ENCODE measurements at places on chromosomes 12 and 14. TPM values are rescaled to one million over a fixed set of nuclear protein-coding genes. Genes with fewer than 3 reads are reported as not detected.

DNA sequence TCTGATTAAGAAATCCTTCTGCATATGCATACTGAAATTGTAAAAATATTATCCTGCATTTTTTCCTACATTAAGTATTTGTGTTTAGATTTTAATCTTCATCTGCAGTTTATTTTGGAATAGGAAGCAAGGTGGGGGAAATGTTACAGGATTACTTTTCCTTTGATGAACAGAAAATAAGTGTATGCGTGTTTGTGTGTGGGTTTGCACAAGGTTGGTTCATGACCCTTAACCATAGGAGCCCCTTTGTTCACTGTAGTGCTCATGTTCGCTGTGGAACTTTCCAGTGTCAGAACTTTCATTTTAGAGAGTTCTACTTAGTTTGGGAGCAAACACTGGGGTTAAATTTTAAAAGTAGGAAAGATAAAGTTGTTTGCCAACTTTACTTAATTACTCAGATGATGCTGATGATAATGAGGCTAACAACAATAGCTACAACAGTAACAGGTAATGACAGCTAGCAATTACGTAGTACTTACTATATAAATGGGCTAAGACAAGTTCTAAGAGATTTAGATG lies 6.4 kb upstream of the A2M start:
- no peak for DNase-seq

- no peak for DNase-seq
These were observed 56.9 kb downstream of the TMTC1 start for GRCh38 chr12:29726741-29727348.

DNA sequence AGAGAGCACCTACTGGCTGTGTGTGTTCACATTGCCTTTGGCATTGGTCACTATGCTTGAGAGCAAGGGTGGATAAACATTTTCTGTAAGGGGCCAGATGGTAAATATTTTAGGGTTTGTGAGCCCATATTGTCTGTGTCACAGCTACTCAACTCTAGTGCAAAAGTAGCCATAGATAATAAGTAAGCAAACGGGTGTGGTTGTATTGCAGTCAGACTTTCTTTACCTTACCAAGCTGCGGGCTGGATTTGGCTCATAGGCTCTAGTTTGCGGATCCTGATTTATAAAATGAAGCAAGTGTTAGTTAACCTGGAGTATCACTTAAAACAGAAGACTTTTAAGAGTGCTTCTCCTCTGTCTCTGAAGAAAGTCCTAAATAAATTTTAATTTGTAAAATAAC lies 169.0 kb downstream of the KICS2 start:
- no peak for DNase-seq

- no peak for DNase-seq
These were observed 21.4 kb downstream of the SYNE3 start for GRCh38 chr14:95495076-95495475.

GRCh38 chr12:79301181-79301580 lies 389.6 kb downstream of the PAWR start:
- DNase-seq: no peak

The TMED8 gene
- 17.4 TPM for total RNA-seq

DNA sequence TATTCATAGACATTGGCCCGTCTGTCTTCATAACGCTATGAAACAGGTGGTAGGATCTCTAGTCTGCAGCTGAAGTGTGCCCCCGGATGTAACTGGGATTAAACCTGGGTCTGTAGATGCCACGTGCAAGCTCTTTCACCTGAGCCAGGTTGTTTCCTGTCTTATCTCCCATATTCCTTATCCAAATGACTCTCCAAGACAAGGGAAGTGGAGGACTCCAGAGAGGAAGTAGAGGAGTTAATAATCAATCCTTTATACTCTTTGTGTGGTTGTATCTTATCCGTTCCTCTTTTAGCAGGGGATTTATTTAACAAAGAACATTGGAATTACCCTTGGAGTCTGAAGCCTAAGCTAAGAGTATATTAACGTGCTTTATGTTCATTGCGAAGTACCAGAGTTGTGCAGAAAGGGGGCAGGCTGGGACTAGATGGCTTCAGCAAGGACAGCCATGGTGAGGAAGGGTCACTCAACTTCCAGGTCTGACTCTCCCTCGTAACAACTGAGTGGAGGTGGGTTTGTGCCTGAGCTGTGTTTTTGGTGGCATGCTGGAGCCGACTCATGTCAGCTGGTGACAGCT lies 82.8 kb downstream of the RIN3 start:
- no peak for DNase-seq

GRCh38 chr12:124716208-124717130 lies 147.2 kb downstream of the SCARB1 start:
- DNase-seq: no peak

DNA sequence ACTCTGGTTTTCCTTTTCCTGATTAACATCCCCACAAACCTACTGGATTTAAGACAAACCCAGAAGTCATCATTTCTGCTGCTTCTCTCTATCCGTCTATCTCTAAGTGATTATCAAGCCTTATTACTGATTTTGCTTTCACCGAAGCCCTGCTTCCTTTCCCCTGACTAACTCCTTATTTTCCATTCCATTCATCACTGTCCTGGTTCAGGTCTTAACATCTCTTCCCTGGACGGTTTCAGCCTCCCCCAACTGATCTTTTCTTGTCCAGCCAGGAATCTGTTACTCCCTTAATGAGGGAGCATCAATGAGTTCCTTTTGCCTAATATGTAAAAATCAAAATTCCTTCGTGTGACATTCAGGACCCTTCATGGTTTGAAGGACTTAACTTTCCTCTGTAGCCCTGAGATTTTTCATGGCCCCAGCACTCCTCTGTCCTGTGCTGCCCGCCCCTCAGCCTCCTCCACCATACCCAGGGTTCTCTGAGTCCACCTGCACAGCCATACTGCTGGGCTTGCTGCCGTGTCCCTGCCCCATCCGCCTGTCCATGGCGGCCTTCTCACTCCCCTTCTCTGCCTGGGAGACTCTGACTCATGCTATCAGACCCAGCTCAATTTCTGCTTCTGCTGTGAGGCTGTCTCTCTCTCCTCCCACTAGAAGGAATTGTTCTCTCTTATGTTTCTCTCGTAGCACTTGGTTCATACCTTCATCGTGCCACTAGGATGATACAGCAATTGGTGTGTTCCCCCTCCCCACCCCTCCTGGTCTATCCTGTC lies 167.8 kb upstream of the HIF1A start:
- peak; percentile 49 for DNase-seq

GRCh38 chr12:64633940-64634337 lies 23.6 kb downstream of the RASSF3 start:
- DNase-seq: no peak

The KERA gene
- 0.13 TPM for total RNA-seq

The WNT1 gene
- total RNA-seq: not detected

The ERBB3 gene
- total RNA-seq: 0.72 TPM

The SELPLG gene
- total RNA-seq: 8.4 TPM

GRCh38 chr12:19712041-19712440 lies 272.7 kb downstream of the AEBP2 start:
- DNase-seq: no peak

The FSCB gene
- total RNA-seq: not detected

GRCh38 chr12:82862069-82862841 lies 175.5 kb downstream of the TMTC2 start:
- DNase-seq: no peak

DNA sequence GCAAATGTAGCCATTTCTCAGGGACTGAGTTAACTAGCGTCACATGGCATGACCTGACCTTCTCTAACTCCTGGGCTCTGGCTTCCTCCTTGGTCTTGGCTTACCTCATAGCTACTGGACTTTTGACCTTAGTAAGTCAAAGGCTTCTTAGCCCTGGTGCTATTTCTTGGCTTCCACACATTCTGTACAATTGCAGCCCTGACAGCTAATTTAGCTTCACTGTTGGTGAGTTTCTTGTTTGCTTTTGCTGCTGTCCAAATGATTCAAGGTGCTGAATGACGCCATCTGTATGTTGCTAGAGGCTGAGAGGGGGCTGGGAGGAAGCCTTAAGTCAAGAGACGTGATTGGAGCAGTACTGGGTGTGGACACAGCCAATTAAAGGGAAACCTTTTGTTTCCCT lies 202.7 kb downstream of the PRKD1 start:
- no peak for DNase-seq

The CNTN1 gene
- total RNA-seq: 123 TPM

The E2F7 gene
- 0.43 TPM for total RNA-seq

The CLEC12A gene
- total RNA-seq: not detected

The TBX5 gene
- not detected for total RNA-seq

DNA sequence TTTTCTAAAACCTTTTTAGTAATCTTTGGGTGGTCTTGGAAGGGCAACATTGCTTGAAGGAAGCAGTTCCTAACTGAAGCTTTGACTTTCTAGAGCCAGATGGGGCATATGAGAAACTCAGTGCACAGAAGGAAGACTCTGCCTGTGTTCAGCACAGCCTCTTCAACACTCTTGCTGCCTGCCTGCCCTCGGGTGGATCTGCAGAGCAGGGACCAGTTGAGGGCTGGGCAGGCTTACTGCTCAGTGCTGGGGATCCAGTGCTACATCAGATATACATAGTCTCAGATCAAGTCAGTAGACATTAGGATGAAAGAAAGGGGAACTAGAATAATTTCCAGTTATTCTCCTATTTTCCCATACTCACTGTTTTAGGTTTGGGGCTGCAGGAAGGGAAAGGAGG lies 29.5 kb upstream of the TMX1 start:
- DNase-seq: no peak

The ABCD2 gene
- total RNA-seq: 0.30 TPM

- DNase-seq: no peak
These were observed 2.4 kb downstream of the PRR13 start for GRCh38 chr12:53443955-53444354.

The GZMH gene
- total RNA-seq: 0.80 TPM

GRCh38 chr12:20483776-20484175 lies 115.4 kb downstream of the PDE3A start:
- DNase-seq: no peak

- DNase-seq: no peak
These were observed 16.3 kb upstream of the FLVCR2 start for GRCh38 chr14:75562089-75562488.

The KLHL33 gene
- 0.46 TPM for total RNA-seq

The OVCH1 gene
- 0.10 TPM for total RNA-seq

GRCh38 chr14:102696856-102697495 lies 80.3 kb upstream of the TRAF3 start:
- DNase-seq: no peak

DNA sequence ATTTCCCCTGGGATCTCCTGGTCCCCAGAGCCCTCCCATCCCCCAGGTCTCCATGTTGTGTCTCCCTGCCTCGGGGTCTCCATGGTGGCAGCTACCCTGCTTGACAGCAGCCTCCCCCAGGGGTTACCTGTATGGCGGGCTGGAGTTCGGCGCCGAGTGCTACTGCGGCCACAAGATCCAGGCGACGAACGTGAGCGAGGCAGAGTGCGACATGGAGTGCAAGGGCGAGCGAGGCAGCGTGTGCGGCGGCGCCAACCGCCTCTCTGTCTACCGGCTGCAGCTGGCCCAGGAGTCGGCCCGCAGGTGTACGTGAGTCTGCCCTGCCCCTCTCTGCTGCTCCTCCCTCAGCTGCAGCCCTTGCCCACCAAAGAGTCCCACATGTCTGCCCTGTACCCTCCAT lies 80.9 kb downstream of the WSCD2 start:
- no peak for DNase-seq

The FOS gene
- 115 TPM for total RNA-seq

The HSPA2 gene
- 12.9 TPM for total RNA-seq

DNA sequence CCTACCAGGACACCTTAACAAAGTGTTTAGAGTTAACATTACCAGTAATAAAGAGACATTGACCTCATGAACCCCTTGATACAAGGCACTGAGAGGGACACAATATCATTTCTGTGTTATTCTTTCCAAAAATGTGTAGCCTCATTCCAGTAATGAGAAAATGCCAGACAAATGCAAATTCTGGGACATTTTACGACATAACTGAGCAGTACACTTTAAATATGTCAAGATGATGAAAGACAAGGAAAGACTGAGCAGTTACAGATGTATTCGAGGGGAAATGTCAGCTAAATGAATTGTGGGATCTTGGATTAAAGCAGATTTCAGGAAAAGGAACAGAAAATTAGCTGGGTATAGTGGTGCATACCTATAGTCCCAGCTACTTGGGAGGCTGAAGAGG lies 255.6 kb downstream of the ERC1 start:
- no peak for DNase-seq

Data from ovary (tissue), 10 donors.